ENCODE measurements at places on chromosomes 1 and 21.

DNA sequence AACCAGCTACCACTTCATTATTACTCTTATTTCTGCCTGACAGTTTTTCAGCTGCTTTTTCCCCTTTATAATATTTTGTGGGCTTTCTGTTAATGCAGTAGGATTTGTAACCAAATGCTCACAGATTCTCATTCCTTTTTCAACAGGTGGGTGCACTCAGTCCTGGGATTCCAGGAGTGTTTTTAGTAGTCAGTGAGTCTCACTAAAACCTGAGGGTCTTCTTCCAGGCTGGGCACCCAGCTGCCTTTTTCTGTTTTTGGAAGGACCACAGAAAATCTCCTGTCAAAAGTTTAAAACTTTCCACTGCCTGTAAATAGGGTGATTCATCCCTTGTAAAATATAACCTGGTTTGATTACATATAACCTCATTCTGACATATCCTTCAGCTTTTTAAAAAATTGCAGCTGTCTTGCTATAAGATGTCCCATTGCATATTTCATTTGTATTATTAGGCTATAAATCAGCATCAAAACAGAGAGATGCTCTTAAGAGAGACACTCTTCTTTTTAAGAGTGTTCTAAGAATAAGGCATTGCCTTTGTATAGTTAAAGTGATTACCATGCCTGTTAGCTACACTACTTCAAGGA lies 16.8 kb upstream of the CEP350 start:
- no peak for DNase-seq

- DNase-seq, result no peak
Observed at GRCh38 chr1:39509360-39510009, 18.0 kb downstream of the BMP8A start.

GRCh38 chr1:117673405-117673804 lies 67.6 kb downstream of the TENT5C start:
- no peak for DNase-seq

DNA sequence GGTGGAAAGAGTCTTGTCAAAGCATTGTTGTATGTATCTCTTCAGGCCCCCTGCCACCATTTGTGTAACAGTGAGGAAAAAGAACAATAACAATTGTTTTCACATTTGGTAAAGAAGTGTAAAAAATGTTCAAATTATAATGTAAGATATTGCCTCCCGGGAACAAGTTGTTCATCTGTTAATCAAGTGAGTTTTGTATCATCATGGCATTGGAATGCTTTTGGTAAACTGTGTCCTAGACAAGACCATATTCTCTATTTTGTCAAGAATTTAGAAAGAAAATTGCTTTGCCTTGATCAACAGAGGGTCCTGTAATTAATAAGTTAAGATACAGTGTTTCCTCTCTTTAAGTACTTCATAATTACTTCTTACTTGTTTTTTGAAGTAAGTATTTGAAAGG lies 692.0 kb upstream of the NR5A2 start:
- DNase-seq, result no peak

- DNase-seq, result no peak
Observed at GRCh38 chr1:184483101-184483683, 96.4 kb downstream of the C1orf21 start.

GRCh38 chr1:214617246-214617645 lies 14.3 kb downstream of the CENPF start:
- DNase-seq, result no peak

DNA sequence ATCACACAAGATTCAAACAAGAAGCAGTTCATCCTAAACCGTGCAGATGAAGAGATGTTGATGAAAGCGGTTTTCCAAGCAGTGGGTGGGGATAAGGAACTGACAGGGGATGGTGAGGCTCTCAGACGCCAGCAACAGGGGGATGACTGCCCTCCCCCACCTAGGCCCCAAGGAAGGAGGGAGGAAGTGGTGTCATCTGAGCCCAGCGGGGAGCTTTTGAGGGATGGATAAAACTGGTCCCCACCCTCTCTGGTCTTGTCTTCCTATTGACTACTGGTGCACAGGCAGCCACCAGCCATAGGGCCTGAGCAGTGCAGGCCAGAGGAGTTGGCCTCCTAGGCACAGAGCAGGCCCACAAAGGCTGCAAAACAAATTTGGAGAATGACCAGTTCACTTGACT lies 175.5 kb downstream of the HUNK start:
- DNase-seq, result no peak

DNA sequence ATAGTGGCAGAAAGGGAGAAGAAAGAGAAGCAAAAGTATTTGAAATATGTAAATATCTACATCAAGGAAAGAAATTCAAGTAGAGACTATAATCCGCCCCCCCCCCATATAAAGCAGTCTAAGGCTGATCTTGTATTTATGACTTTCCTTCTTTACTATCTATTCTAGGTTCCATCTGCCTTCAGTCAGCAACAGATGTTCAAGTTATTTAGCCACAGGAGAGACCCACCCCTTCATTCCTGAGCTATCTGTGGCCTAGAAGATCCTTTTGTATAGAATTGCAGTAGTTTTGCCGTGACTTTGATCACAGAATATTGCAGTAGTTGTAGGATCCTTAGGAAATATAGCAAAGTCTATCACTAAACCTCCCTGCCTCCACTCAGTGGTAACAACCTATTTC lies 10.7 kb upstream of the BSDC1 start:
- no peak for DNase-seq

- no peak for DNase-seq
Observed at GRCh38 chr1:200103966-200104583, 76.6 kb downstream of the NR5A2 start.

- no peak for DNase-seq
Observed at GRCh38 chr1:160330119-160330518, 12.9 kb downstream of the COPA start.

GRCh38 chr1:80533093-80533492 lies 1267.6 kb upstream of the ADGRL2 start:
- no peak for DNase-seq

DNA sequence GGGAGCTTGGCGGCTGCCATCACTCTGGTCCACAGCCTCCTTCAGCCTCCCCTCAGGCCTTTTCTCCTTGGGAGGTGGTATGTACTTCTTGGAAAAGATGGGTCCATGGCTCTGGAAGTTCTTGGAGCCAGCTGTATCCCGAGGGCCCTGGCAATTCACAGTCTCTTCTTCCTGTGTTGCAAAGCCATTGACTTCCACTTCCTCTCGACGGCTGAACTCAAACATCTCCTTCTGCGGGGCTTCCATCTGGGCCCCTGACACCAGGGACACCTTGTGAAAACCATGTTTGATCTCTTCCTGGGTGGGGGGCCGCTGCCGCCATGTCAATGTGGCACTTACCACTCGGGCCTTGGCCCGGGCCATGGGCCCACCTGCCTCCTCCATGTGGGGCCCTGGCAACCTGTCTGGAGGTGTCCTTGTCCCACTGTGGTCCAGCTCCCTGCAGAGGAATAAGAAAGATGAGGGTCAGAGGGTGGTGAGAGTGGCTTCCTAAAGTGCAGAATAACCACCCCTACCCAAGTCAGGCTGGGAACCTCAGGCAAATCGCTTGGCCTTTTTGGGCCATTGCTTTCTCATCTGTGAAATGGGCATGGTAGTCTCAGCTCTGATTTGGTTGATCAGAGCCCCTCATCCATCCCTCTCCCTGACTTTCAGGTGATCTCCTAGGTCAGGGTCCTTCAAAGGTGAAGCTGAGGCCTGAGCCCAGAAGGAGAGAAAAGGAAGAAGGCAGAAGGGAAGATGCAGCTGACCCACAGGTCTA lies 7.5 kb downstream of the CRYBG2 start:
- no peak for DNase-seq

Data from T follicular helper cell (primary cell).